PC-9 (cell line): ENCODE measurements at places on chromosomes 7 and 10.

- no peak for DNase-seq
Measured at GRCh38 chr7:27132978-27133377, 2.4 kb upstream of the HOXA4 start.

GRCh38 chr7:22442882-22443369, 57.1 kb downstream of the STEAP1B start:
- DNase-seq, result peak; percentile 73

- DNase-seq, result no peak
Measured at GRCh38 chr7:16563281-16564022, 36.8 kb downstream of the LRRC72 start.

GRCh38 chr10:112429654-112430230, 17.0 kb downstream of the ZDHHC6 start:
- DNase-seq, result no peak

GRCh38 chr7:79236352-79237028, 217.0 kb downstream of the MAGI2 start:
- no peak for DNase-seq
